ENCODE measurements at places on chromosomes 12 and 14.

DNA sequence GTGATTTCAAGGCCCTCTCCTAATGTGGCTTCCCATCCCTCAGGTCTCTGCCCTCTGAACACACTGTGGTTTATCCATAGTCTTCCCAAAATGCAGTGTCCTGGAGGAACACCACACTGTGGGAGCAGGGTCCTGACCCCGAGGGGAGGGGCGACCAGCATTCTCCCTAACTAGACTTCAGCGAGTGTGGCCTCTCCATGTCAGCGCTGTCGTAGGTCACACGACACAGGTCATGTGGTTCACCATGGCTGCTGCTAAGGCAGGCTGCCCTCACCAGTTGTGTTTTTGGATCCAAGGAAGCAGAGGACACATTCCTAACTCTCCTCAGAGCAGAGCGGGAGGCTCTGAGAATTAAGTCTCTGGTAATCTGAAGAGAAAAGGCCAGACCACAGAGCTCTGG lies 50.5 kb downstream of the SSH1 start:
- no peak for DNase-seq

- DNase-seq, result no peak
These were observed 30.1 kb downstream of the MED13L start for GRCh38 chr12:116247377-116247776.

DNA sequence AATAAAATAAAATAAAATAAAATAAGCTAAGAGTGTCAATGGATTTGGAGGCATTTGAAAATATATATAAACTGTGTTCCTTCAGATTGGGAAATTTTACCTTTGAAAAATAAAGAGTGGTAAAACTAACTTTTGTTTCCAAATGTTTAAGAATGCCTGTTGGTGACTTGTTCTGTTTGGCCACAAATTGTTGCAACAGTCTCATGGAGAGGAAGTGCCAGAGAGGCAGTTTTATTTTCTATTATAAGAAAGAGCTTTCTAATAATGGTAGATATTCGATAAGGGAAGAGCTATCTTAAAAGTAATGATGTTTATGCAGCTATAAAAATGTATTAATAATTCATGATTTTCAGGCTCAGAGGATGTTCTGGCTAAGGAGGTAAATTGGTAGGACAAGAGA lies 68.8 kb upstream of the MDGA2 start:
- DNase-seq, result no peak

- DNase-seq, result no peak
These were observed 35.6 kb downstream of the TMEM120B start for GRCh38 chr12:121748218-121748570.

GRCh38 chr12:49079793-49080192 lies 10.0 kb upstream of the RHEBL1 start:
- no peak for DNase-seq

GRCh38 chr12:101823039-101823438 lies 7.7 kb downstream of the GNPTAB start:
- DNase-seq, result no peak

DNA sequence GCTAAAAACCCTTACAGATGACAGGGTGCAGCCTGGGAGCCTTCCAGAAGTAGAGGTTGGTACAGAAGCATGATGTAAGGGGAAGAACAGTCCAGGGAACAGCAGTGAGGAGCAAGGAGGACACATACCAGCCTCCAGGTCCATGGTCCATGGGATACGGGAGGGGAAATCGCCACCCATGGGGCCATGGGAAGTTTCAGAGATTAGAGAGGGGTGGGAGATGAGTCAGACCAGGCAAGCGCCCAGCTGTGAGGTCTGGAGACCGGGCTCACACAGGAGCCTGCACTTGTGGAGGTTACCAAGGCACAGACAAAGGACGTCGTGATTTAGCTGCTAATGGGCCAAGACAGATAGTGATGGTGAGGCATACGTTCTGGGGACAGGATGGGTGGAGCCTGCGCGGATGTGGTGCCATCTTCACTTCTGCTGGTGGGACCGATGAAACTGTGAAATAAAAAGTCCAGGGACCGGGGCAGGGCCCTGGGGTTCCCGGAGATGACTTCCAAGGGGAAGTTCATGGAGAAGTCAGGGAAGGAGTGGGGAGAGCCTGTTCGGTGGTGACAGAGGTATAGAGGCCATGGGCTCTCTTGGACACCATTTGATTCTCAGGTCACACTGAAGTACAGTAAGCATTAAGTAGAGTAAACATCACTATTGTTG lies 17.7 kb upstream of the LRP1-AS start:
- no peak for DNase-seq

DNA sequence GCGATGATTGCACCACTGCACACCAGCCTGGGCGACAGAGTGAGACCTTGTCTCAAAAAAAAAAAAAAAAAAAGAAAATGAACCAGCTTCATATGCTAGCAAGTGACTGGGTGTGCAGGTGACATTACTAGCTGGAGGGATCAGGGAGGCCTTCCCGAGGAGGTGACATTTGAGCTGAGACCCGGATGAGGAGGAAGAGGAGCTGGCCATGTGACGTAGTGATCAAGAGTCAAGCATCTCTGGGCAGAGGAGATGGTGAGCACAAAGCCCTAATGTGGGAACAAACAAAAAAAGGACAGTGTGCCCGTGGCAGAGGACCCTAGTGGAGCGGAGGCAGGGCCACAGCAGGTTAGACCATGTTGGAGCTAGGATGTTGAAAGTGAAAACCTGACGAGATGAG lies 3.5 kb upstream of the PTPN6 start:
- no peak for DNase-seq

GRCh38 chr12:84222841-84223240 lies 689.8 kb downstream of the SLC6A15 start:
- DNase-seq, result no peak

DNA sequence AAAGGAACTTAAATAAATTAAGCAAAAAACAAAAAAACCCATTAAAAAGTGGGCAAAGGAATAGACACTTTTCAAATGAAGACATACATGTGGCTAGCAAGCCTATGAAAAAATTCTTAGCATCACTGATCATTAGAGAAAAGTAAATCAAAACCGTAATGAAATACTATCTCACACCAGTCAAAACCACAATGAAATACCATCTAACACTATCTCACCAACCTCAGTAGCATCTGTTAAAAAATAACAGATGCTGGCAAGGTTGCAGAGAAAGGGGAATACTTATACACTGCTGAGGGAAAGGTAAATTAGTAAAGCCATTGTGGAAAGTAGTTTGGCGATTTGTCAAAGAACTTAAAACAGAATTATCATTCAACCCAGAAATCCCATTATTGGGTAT lies 381.1 kb downstream of the FLRT2 start:
- DNase-seq, result no peak

DNA sequence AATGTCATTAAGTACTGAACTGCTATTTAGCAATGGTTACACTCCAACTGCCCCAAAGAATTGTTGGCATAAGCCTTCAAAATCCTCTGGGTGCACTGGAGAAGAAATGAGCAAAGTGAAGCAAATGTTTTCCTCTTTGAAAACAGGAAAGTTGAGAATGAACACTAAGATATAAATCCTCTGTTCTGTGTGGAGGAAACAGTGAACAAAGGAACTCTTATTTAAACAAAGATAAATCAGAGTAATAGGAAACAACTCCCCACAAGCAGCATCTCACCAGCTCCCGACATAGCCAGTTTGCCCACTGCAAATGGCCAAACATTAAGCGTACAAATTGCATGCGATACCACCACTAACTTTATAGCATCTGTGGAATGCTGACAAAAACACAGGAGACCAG lies 54.0 kb downstream of the BCAT1 start:
- no peak for DNase-seq

GRCh38 chr14:64253672-64254071 lies 40.5 kb downstream of the ESR2 start:
- no peak for DNase-seq

GRCh38 chr12:59396519-59396918 lies 199.3 kb upstream of the SLC16A7 start:
- no peak for DNase-seq

DNA sequence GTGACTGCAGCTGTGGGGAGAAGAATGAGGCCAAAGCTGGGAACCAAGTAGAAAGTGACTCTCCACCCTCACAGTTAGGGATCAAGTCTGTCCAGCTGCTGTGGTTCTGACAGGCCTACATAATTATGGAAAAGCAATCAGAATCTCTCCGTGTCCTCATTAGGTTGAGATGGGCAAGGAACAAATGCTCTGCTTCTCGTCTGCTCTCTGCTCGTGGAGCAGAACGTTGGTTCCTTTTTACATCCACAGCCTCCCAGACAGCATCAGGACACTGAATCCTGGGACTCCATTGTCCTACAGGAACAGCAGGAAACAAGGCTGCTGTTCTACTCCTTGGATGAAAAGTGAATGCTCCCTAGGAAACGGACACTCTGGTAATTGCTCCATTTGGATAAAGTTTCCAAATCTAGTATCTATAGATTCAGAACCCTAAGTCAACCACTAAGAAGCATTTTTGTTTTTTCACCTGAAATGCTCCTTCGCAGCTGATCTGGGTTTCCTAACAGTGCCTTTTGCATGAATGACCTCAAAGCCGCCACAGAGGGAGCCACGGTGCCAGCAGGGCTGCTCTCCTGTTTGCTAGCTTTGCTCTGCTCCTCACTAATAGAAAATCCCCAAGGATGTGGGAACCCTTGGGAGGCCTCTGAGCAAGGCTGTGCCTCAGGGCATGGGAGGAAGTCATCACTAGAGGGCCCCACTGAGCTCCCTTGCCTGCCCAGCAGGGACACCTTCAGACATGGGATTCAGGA lies 102.0 kb downstream of the EGLN3 start:
- peak; percentile 61 for DNase-seq

Measured in hippocampal formation (tissue), 2 donors.